ENCODE measurements at places on chromosomes 1 and 21. TPM values are rescaled to one million over a fixed set of nuclear protein-coding genes. Genes with fewer than 3 reads are reported as not detected.

CD34 gene
- total RNA-seq, result 57.5 TPM

C1orf210 gene
- total RNA-seq, result 2.2 TPM

SPTA1 gene
- 0.25 TPM for total RNA-seq

CLDN19 gene
- total RNA-seq, result not detected

TMEM63A gene
- total RNA-seq, result 38.1 TPM

S100A5 gene
- not detected for total RNA-seq

PIGR gene
- 0.25 TPM for total RNA-seq

LAPTM5 gene
- total RNA-seq, result 39.8 TPM

PTCH2 gene
- total RNA-seq, result 0.98 TPM

MYOG gene
- total RNA-seq, result not detected

DEPDC1 gene
- 1.7 TPM for total RNA-seq

VAMP3 gene
- 59.2 TPM for total RNA-seq

STIL gene
- total RNA-seq, result 3.9 TPM

CFAP74 gene
- not detected for total RNA-seq

CHRNB2 gene
- 0.74 TPM for total RNA-seq

OR2L2 gene
- total RNA-seq, result 0.25 TPM

STUM gene
- total RNA-seq, result 6.4 TPM
